ENCODE measurements at places on chromosomes 12 and 14.

DNA sequence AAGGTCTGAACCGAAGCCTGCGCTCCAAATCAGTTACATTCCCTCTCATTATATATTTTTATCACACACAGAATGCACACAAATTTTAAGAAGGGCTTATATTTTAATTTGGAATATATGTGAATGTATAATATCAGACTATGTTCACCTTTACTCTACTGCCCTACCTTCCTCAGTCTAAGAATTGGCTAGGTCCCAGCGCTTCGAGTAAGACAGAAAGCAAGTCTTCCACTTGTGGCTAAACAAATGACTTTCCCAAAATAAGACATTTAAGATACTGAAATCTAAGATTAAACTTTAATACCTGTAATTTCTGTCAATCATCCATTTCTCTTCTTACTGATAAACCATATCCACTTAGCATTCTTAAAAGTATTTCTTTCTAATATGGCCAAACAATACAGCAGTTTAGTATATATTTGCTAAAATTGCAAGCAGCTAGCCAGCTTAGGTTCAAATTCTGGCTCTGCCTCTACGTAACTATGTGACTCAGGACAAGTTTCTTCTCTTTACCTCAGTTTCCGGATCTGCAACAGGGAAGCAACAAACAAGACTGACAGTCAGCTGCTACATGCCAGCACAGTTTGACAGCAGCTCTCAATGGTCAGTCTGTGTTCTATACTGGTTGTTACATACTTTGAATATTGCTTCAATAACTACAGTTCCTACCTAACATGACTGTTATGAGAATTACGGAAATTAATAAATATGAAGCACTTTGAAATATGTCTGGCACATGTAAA, 2.0 kb downstream of the INTS13 start:
- no peak for DNase-seq

GRCh38 chr12:59444932-59445331, 150.9 kb upstream of the SLC16A7 start:
- DNase-seq, result peak; percentile 8

DNA sequence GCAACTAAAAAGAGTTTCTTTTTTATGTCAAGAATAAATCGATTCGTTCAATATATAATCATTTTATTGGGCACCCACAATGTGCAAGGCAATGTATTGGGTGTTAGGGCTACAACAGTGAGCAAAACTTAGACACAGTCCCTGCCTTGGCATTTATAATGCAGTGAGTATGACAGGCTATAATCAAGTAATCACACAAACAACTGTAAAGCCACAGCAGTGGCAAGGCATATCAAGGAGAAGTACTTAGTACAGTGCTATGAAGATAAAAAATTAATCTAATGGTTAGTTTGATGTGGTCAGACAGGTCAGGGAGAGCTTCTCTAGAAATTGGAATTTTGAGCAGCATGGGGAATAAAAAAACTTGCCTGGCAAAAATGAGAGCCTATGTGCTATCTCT, 39.5 kb upstream of the OTOGL start:
- no peak for DNase-seq

GRCh38 chr14:56094076-56094475, 24.1 kb upstream of the PELI2 start:
- no peak for DNase-seq

- no peak for DNase-seq
These were observed 14.7 kb downstream of the SUSD6 start for GRCh38 chr14:69626132-69626500.
